ENCODE measurements at places on chromosomes 7 and 10.

- ATAC-seq, result peak; percentile 85
Observed at GRCh38 chr10:29600067-29600466, 34.7 kb downstream of the SVIL start.

DNA sequence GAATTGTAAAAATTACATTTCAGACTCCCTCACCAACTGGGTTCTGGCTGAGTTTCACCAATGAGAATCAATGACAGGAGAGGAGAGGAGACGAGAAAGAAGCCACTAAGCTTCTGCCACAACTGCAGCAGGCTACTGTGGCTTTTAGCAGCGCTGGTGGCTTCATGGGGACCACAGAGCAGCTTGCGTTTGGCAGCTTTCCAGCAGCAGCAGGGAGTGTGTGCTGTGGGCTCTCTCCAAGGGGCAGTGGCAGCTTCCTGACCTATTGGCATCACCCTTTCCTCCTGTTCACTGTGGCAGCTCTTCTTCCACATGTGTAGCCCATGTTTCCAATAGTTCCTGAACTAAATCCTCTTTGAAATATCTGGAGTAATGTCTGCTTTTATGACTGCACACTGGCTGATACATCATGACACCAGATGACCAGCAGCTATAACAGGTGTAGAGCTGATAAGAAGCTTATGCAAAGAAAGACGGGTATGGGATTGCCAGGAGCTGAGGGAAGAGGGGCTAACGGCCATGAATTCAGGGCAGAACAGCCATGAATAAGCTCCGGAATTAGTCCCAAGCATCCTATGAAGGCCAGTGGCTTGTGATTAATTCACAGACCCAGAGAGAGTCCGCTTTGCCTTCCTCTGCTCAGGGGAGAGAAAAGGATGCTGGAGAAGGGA lies 46.8 kb downstream of the KCNH2 start:
- ATAC-seq, result no peak

GRCh38 chr7:134870156-134870555 lies 90.7 kb downstream of the CALD1 start:
- no peak for ATAC-seq

DNA sequence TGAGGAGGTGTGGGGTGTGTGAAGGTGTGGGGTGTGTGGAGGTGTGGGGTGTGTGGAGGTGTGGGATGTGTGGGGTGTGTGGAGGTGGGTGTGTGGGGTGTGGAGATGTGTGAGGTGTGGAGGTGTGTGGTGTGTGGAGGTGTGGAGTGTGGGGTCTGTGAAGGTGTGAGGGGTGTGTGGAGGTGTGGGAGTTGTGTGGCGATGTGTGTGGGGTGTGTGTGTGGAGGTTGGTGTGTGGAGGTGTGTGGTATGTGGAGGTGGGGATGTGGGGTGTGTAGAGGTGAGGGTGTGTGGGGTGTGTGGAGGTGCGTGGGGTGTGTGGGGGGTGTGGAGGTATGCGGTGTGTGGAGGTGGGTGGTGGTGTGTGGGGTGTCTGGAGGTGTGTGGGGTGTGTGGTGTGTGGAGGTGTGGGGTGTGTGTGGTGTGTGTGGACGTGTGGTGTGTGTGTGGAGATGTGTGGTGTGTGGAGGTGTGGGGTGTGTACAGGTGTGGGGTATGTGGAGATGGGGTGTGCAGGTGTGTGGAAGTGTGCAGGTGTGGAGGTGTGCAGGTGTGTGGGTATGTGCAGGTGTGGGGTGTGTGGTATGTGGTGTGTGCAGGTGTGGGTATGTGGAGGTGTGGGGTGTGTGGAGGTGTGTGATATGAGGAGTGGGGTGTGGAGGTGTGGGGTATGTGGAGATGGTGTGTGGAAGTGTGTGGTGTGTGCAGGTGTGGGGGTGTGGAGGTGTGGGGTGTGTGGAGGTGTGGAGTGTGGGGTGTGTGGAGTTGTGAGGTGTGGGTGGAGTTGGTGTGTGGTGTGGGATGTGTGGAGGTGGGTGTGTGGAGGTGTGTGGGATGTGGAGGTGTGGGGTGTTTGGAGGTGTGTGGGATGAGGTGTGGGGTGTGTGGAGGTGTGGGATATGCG lies 34.5 kb downstream of the SPDYE17 start:
- ATAC-seq, result peak; percentile 28

- ATAC-seq, result no peak
Observed at GRCh38 chr10:32269343-32270100, 77.4 kb downstream of the EPC1 start.

DNA sequence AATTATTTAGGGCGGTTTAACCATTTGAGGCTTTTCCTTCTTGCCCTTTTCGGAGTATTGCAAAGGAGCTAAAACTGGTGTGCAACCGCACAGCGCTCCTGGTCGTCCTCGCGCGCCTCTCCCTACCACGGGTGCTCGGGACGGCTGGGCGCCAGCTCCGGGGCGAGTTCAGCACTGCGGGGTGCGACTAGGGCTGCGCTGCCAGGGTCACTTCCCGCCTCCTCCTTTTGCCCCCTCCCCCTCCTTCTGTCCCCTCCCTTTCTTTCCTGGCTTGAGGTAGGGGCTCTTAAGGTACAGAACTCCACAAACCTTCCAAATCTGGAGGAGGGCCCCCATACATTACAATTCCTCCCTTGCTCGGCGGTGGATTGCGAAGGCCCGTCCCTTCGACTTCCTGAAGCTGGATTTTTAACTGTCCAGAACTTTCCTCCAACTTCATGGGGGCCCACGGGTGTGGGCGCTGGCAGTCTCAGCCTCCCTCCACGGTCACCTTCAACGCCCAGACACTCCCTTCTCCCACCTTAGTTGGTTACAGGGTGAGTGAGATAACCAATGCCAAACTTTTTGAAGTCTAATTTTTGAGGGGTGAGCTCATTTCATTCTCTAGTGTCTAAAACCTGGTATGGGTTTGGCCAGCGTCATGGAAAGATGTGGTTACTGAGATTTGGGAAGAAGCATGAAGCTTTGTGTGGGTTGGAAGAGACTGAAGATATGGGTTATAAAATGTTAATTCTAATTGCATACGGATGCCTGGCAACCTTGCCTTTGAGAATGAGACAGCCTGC lies 3.1 kb downstream of the FZD1 start:
- ATAC-seq, result no peak

- no peak for ATAC-seq
Observed at GRCh38 chr7:33157311-33157710, 27.9 kb downstream of the BBS9 start.

- ATAC-seq, result no peak
Observed at GRCh38 chr10:118816471-118817168, 61.9 kb upstream of the CACUL1 start.

GRCh38 chr10:127196282-127197153 lies at the start of gene INSYN2A:
Gene INSYN2A, minus strand, starts transcription at chr10:127196591. Its CDS starts 20,196 bp downstream, at chr10:127176395.
- no peak for ATAC-seq

- ATAC-seq, result no peak
Observed at GRCh38 chr7:127673902-127674301, 21.9 kb downstream of the SND1 start.

DNA sequence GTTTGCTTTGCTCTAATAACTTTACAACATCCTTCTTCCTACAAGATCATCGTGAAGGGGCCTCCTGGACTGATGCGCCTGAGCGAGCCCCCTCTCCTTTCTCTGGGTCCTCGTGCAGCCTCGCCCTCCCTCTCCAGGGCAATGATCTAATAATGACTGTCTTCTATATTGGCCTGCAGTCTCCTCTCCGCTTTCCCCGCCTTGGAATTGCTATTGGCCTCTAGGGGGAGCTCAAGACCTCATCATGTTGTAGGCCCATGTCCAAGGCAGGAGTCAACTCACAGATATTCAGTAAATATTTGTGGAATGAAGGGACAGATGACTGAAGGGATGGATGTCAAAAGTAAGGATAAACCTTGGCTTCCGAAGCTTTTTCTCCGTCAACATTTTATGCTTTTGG lies 1180.3 kb downstream of the TYW1 start:
- ATAC-seq, result no peak

- ATAC-seq, result no peak
Observed at GRCh38 chr10:86304436-86304835, 62.2 kb downstream of the GRID1 start.

GRCh38 chr7:118151671-118152070 lies 32.3 kb upstream of the LSM8 start:
- no peak for ATAC-seq

- no peak for ATAC-seq
Observed at GRCh38 chr7:11191574-11192220, 218.0 kb downstream of the PHF14 start.

GRCh38 chr10:11351801-11352200 lies 259.6 kb downstream of the USP6NL start:
- no peak for ATAC-seq

All from activated T-helper 17 cell treated with anti-CD3 and anti-CD28 coated beads, Interleukin-2, amount 50 U/mL, for 72 hours (primary cell).